ENCODE measurements at places on chromosomes 5 and 9.

DNA sequence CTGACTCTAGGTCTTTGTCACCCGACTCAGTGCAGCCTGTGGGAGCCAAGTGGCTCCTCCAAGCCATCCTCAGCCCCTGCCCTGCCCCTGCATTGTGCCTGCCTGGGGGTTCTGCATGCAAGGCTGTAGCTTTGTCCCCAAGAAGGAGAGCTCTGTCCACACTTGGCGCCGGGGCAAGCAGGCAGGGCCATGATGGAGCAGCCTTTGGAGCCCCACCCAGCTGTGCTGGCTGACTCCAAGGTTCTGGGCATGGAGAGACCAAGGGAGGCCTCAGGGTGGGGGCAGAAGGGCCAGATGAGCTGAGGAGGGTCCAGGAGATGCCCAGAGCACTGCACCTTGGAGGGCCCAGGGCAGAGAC lies 226.2 kb downstream of the CACNA1B start:
- no peak for DNase-seq

DNA sequence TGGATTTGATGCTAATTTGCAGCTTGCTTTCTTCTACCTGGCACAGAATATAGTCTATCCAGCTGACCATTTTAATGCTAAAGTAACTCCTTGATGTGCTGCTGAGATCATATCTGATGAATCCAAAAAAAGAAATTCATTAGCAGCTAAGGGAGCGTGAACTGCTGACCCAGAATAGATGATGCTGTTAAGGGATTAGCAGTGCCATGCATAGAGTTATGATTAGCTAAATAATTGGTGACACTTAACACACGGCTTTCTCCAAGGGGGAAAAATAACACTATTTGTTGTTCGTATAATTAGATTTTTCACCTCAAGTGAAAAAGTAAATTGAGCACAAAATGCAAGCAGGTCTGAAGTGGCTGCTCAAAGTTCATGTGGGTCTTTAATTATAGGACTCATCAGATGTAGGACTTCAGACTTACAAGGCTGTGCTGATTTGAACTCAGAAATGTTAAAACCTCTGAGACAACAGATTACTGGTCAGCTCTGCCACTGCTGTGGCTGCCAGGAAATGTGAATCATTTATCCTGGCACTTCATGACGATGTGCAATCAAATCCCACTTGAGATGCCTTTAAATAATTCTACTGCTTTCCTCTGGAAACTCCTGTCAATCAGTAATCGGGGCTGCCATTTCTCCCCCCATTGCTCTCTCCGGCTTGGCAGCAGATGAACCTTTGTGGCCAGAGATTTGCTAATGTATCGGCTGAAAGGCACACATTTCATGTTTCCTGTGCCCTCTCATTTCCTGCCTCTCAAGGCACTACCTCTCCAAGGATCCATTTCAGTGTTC lies 291.6 kb upstream of the C9orf72 start:
- no peak for DNase-seq

GRCh38 chr9:112288029-112288428 lies 45.4 kb downstream of the PTBP3 start:
- DNase-seq = no peak

DNA sequence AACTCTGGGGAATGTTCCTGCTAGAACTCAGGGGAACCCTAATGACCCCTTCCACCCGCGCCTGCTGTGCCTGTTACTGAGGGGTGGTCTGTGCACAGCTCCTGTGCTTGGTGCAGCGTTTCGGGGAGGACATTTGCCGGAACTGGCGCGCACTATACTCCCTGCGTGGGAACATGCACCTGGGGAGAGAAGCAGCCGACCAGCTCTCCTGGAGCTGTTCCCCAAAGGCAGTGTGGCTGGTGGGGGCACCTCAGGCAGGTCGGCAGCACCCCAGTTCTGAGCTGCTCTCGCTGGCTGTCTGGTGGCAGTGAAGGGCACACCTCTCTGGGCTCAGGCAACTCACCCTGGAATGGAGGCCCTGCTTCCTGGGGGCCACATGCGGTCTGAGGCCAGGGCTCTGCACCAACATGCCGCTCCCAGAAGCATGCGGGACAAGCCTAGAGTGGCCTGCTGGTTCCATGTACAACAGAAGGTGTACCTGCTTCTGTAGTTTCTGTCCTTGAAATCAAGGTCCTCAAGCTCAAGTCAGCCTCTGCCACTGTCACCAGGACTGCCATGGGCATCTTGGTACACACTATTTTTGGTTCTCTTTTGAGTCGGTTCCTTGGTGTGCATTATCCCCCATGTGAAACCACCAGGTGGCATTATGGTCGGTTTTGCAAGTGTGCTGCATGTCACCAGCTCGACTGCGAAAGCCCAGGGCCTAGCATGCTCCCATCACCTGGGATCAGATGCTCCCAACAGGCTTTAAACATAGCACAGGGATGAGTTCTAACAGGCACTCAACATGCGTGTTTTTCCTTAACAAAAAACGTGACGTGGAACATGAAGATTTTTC lies 7.8 kb upstream of the MRNIP start:
- no peak for DNase-seq

DNA sequence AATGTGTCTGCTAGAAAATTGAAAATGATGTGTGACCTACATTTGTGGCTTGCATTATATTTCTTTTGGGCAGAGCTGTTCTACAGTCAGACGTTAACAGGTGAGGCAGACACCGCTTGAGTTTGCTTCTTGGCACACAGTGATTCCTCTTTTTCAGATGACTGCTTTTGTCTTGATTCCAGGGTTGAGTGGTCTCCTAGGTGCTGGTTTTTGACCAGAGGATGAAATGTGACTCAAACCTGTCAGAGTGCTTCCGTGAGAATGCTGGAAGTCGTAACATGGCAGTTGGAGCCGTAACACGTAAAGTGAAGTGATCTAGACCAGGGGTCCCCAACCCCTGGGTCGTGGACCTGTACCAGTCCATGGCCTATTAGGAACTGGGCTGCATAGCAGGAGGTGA lies 28.3 kb upstream of the NDFIP1 start:
- DNase-seq = no peak

DNA sequence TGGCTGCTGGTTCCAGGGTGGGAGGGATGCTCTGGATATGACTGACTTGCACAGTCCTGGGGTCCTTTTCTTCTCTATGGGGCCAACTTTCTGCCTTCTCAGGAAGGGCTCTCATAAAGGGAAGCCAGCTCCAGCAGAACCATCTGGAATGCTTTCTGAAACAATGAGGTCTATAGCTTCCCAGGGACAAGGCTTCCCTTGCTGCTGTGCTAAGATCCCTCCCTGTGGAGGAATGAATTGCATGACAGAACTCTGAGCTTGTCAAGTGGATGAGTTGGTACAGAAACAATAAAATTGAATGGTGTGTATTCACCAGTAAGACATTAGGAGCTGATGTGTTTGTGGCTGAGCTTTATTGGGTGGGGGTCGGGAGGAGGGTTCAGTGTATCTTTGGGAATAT lies 19.8 kb downstream of the CKMT2 start:
- DNase-seq = peak; percentile 86

- no peak for DNase-seq
Observed at GRCh38 chr5:57770039-57770438, 287.4 kb upstream of the ACTBL2 start.

DNA sequence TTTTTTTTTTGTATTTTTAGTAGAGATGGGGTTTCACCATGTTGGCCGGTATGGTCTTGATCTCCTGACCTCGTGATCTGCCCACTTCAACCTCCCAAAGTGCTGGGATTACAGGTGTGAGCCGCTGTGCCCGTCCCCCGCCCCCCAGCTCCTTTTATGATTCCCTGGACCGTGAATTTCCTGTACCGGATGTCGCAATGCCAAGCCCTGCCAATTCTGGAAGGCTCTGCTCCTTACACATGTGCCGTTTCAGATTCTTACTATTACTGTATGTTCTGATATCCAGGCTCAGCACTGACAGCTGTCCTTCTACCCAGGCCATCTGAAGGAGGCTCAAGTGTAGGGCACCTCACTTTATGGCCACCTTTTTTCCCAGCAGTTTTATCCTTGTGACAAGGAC lies 100.1 kb downstream of the PLCXD3 start:
- no peak for DNase-seq

DNA sequence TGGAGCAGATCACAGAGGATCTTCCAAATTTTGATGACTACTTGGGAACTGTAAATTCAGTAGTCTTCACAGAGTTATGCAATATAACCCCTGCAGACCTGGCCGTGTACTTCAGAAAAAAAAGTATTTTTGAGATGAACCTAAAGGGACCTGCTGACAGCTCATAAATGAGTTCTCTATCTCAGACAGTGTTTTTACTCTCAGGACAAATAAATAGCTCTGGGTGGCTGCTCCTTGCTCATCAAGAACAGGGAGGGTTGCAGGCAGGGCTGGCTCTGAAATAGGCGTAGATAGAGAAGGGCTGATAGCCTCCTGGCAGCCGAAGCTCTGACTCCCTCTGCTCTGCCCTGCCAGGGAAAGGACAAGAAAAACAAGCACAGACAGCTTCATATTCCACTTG lies 64.8 kb downstream of the PLAC8L1 start:
- no peak for DNase-seq

- no peak for DNase-seq
Observed at GRCh38 chr5:2523180-2523579, 228.3 kb downstream of the IRX2 start.

- no peak for DNase-seq
Observed at GRCh38 chr9:121735793-121736770, 84.6 kb downstream of the DAB2IP start.

DNA sequence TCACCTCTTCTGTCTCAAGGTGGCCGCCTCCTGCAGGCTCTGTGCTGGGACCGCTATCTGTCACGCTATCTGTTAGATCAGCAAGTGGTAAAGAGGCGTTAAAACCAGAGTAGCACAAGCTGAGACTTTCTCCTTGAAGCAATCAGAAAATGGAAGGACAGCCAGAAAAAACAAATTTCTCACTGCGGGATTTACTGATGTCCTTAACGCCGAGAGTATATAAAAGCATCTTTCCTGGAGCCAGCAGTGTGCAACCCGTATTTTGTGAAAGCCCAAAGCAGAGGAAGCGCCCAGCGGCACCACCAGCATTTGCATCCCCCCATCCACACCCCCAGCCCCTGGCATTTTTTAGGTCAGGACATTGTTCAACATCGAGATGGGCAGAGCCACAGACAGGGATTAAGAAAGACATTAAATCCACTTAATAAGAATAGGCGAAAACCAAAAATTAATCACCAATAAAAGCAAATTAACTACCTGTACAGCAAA lies 48.6 kb downstream of the DUSP1 start:
- no peak for DNase-seq

DNA sequence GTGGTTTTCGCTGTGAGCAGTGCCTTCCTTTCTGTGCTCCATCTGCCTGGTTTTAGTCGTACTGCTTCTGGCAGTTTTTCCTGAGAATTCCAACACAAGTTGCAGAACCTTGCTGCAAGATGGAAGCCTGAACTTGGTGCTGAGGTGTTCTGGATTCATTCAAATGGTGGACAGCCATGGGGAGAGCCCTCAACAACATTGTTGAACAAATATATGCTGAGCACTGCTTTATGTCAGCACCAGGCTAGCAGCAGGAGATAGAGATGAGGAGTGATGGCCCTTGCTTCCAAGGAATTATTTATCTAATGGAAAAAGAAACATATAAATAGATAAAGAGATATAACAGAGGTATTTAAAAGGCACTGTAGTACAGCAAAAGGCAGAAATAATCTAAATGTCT lies 7.3 kb upstream of the RPS6 start:
- no peak for DNase-seq

GRCh38 chr5:172906888-172907287 lies 52.3 kb upstream of the RPL26L1 start:
- no peak for DNase-seq

- no peak for DNase-seq
Observed at GRCh38 chr5:62585751-62586150, 7.1 kb downstream of the LRRC70 start.

GRCh38 chr5:68405784-68406743 lies 190.5 kb downstream of the PIK3R1 start:
- DNase-seq = no peak

DNA sequence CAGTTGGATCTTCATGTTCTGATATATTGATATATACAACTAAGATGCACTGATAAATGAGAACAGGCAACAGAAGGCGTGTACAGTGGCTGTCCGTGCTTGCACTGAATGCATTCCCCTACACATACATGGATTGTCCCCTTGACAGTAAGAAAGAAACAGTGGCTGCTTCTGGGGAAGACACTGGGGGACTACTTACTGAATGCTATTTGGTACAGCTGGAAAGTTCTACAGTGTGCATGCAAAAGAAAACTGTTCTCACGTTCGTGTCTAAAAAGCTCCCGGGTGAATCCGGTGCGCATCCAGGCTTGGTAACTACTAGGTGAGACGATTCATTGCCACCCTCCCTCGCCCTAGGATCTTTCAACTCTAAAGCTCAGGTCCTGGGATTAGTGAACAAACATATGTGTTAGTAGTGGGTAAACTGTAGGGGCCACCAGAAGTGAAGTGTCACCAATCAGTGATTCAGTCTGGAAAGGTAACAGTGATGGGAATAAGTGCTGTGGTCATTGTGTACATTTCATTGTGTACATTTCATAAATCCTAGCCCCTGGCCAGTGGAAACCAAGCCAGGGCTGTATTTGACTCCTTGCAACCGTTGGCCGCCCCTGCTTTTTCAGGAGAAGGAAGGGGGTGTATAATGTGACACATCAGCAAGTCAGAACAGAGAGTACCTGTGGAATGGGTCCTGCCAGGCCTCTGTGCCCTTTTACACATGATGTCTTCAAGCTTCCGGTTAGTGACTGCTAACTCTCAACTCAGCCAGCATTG lies 46.3 kb upstream of the BOD1 start:
- DNase-seq = no peak

GRCh38 chr9:96651626-96652025 lies 3.5 kb downstream of the PRXL2C start:
- DNase-seq = peak; percentile 32

DNA sequence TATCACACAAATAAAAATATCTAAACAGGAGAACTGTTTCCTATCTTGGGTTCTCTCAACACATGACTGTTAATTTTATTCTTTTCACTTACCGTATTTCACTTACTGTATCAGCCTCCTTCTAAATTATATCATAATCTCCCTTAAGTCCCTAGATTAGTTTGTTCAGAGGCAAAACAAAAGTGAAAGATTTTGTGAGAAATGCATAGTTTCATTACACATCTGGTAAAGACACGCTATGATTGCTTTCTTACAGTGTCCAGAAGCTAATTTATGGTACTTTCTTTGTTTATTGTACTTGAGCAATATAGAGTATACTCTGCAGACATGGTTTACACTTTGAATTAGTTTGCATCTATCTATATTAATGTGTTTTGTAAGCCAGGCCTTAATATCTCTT lies 159.7 kb upstream of the TLX3 start:
- no peak for DNase-seq

DNA sequence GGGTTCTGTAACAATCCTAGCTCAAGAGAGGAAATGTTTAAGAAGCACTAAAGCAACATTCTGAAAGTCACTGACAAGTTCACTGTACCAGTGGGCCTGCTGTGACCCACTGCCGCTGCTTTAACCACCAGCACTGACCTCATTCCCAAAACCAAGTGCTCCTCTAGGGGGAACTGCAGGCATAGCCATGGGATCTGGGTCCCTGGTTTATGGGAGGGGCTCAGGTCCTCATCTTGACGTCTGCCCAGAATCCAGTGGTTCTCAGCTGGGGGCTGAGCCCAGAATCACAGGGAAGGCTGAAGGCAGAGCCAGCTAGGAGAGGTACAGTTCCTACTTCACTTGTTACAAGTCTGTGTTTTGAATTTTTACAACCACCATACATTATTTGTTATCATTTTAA lies 36.1 kb upstream of the SLC2A8 start:
- no peak for DNase-seq

GRCh38 chr9:94144394-94144793 lies 60.1 kb downstream of the PTPDC1 start:
- no peak for DNase-seq

GRCh38 chr5:89899559-89899958 lies 510.0 kb downstream of the CETN3 start:
- no peak for DNase-seq
